8988T (cell line): ENCODE measurements at places on chromosomes 7 and 10.

GRCh38 chr10:58969576-58969975 lies 206.9 kb upstream of the PHYHIPL start:
- no peak for DNase-seq

GRCh38 chr10:67665491-67665890 lies 30.5 kb downstream of the CTNNA3 start:
- no peak for DNase-seq

DNA sequence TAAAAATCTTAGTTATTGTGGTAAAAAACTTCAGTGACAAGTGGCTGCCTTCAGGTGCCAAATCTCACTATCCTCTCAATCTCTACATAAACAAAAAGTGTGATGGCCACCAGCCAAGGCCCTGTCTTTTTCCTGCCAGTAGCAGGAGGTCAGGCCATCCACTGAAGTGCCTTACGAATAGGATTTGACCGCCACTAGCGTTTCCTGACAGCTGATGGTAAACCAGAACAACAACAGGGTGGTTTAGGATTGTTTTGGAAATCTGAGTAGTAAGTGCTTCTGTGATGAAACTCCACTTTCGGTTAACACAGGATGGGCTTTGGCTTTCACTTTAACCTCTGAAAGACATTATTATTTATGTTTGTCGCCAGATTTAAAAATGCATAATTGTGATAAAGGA lies 55.7 kb upstream of the OGDHL start:
- DNase-seq = no peak

DNA sequence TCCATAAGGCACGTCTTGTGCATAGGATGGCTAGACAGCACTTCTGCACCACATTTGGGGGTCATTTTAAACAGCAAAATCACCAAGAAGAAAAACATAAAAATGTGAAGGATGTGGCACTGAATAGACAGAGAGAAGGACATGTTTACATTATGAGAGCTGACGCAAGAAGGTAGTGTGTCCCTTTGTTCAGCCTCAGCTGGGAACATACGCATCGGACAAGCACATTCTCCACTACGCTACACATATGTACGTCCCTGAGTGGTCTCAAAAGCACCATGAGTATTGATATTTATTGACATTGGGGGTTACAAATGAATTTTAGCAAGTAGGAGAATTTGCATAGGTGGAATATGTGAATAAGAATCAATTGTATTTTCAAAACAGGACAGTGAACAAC lies 20.2 kb downstream of the DDC start:
- DNase-seq = no peak

DNA sequence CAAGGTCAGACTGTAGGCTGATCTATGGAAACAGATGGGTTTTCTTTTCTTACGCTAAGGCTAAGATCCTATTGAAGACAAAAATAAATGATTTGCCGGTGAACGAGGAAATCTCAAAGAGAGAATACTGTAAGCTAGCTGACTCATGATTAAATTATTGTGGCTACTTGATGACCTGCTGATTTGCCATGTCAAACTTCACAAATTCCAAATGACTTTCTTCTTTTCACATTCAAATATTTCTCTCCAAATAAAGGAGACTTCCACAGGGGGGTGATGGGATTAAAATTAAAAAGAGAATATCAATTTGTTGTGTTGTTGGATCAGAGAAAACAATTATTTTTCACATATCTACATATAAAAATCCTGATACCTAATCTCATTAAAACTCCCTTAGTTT lies 860.6 kb upstream of the ZWINT start:
- no peak for DNase-seq

- DNase-seq = no peak
Observed at GRCh38 chr7:28083164-28083997, 97.2 kb downstream of the JAZF1 start.
